ENCODE measurements at places on chromosomes 4 and X. TPM values are rescaled to one million over a fixed set of nuclear protein-coding genes. Genes with fewer than 3 reads are reported as not detected.

GRCh38 chr4:38526412-38526811 is 137.6 kb upstream of the KLF3 start:
- DNase-seq: no peak

DNA sequence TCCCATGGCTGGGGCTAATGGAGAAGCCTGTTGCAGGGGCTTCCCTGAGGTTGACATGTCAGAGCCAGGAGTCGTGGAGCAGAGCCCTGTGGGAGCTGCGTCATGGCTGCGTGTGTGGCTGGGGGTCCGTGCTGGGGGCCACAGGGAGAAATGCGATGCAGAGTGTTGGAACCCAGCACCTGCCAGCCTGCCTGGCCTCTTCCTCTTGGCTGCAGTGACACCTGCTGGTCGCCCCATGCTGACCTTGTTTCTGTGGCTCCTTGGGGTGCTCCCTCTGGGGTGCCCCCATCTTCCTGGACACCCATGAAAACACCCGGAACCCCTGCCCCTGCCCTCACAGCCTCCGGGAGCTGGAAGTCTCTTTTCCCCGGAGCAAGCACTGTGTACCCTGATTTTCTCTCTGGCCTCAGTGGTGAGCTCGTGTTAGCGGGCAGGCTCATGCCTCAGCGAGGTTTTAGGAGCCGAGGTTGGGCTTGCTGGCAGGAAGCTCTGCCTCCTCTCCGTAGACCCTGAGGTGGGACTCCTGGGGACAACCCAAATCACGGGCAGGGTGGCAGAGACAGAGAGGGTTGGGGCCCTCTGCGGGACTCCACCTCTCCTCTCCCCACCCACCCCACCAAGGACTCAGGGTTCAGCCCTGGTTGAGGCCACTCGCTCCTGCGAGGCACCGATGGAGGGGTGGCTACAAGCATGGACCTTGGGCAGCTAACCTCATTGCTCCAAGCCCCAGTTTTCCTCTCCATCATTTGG is 103.7 kb downstream of the SORCS2 start:
- DNase-seq: no peak

DNA sequence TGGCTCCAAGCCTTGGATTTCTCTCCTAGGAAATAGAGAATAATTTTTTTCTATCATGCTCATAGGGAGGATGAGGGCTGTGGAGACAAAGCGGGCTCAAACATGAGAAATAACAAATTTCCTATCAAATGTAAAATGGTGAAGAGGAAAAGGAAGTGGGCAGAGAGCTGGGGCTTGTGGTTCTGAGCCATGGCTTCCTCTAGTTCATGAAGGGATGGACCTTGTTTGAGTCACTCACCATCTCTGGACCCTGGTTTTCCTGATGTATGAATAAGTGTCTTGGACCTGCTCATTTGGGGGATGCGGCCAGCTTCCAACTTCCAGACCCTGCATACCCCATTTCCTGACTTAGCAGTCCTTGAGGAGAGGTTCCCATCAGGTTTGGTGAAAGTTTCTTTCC is 63.0 kb downstream of the MSX1 start:
- DNase-seq: peak; percentile 44

GRCh38 chr4:177012918-177013545 is 220.3 kb upstream of the VEGFC start:
- no peak for DNase-seq

GRCh38 chrX:97358941-97359340 is 475.2 kb downstream of the RPA4 start:
- no peak for DNase-seq

GRCh38 chr4:152398060-152398459 is 137.8 kb downstream of the FBXW7 start:
- DNase-seq: no peak

GRCh38 chr4:151659601-151660364 is 101.0 kb downstream of the GATB start:
- no peak for DNase-seq

GRCh38 chr4:4864940-4865704 is 5.7 kb downstream of the MSX1 start:
- DNase-seq: no peak

GRCh38 chr4:75101906-75102786 is 169.2 kb downstream of the PARM1 start:
- DNase-seq: no peak

DNA sequence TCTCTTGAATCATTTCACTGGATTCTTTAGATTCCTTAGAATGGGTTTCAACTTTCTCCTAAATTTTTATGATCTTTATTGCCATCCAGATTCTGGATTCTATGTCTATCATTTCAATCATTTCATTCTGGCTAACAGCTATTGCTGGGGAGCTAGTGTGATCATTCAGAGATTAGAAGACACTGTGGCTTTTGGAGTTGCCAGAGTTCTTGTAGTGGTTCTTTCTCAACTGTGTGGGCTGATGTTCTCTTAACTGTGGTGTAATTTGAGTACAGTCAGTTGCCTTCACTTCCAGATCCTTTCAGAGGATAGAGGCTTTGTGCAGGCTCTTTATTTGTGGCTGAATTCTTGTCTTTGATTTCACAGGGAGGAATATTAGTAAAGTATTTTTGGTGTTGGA is 12.1 kb upstream of the CSN2 start:
- no peak for DNase-seq

The FABP2 gene
- not detected for total RNA-seq

The SUPT20HL1 gene
- not detected for total RNA-seq

The ANOS1 gene
- not detected for total RNA-seq

The MAGEA1 gene
- not detected for total RNA-seq

The ZDHHC15 gene
- not detected for total RNA-seq

The ITM2A gene
- total RNA-seq: 93.9 TPM

The SYTL5 gene
- total RNA-seq: not detected

The STARD8 gene
- total RNA-seq: 0.64 TPM

Measured in activated CD8-positive, alpha-beta memory T cell treated with anti-CD3 and anti-CD28 coated beads, Interleukin-2, amount 10 ng/mL, durations not matched to agents 7 days and 5 days (primary cell).